ENCODE measurements at places on chromosomes 5 and 9.

- no peak for DNase-seq
Measured at GRCh38 chr5:77851176-77852067, 75.3 kb upstream of the TBCA start.

DNA sequence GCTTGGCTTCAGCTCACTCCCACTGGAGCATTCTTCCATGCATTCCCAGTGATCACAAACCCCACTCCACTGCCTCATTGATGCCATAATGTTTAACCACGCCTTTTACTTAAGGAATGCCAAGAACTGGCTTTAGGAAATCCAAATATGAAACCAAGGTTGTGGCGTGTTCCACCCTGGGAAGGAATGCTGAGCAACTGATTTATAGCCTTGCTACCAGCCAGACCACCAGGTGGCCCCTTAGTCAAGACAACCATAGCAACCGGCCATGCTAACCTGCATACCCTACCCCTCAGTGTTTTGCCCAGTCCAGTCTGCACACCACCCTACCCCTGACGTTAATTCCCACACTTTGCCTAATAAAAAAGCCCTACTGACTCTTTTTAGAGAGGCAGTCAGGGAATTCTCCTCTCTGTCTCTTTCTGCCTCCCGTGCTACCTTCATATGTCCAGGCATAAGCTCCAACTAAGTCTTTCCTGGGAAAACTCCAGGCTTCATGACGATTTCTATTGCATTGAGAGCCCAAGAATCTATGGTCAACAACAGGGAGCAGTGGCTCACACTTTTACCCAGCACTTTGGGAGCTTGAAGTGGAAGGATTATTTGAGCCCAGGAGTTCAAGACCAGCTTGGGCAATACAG, 27.0 kb upstream of the PRRC2B start:
- DNase-seq: no peak

DNA sequence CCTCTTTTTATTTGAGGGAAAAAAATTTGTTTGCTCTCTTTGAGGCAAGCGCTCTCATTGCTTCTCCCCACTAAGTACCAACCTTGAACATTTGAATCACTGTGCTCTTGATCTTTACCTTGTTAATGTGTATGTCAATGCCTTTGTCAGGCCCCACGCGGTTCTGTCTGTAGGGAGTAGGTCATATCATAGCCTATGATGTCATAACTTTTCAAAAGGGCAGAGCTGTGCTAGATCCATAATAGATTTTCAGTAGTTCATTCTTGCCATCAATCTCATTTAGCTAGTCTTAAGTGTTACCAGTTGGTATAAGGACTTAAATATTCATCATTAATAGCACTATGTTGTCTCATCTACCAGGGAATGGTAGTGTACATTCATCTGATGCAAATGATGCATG, 56.6 kb downstream of the MAST4 start:
- no peak for DNase-seq

- no peak for DNase-seq
Measured at GRCh38 chr5:179609834-179610108, 13.7 kb downstream of the HNRNPH1 start.

DNA sequence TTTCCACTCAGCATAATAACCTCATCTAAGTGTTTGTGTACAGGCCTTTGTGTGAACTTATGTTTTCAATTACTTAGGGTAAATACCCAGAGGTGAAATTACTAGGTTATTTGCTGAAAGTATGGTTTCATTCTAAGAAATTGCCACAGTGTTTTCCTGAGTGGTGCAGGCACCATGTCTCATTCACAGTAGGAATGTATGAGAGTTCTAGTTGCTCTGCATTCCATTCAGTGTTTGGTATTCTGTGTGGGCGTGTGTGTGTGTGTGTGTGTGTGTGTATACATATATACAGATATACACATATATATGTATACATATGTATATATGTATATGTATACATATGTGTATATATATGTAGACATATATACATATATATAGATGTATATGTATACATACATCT, 8.8 kb upstream of the SVEP1 start:
- DNase-seq: no peak

DNA sequence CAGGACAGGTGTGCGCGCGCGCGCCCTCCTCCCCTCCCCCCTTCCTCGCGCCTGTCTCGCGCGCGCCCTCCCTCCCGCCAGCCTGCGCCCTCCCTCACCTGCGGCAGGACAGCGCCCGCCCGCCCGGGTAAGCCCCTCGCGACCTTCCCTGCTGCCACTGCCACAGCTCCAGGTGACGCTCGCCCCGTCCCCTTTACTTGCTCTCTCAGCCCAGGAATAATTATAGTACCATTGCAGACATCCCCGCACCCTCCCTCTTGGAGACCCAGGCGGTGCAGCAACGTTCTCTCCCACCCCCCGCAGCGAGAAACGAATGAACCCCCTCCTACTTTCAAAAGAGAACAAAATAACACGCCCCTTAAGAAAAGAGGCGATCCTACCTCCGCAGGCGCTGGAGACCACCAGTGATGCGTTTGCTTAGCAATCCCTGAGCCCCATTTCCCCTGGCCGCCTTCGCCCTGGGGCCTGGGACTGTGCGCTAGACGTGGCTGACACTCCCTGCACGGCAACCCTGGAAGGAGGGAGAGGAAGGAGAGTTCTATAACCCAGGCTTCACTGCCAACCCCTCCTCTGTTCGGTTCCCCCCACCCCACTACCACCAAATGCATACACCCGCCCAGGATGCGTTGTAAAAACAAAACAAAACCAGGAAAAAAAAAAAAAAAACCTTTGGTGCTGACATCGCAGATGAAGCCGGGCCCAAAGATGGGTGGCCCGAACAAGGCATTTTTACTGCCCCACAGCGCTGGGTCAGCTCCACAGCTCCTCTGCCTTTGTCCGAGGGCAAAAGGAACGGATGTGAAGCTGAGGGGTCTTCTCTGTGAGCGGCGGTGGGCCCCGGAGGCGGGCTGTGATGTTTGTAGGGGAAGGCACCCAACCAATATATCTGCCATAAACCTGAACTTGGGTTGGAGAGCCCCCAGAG, 5.6 kb upstream of the PURA start:
- no peak for DNase-seq

- no peak for DNase-seq
Measured at GRCh38 chr5:142178651-142179050, 70.1 kb downstream of the NDFIP1 start.

GRCh38 chr9:99387431-99387830, 165.3 kb downstream of the SEC61B start:
- no peak for DNase-seq

DNA sequence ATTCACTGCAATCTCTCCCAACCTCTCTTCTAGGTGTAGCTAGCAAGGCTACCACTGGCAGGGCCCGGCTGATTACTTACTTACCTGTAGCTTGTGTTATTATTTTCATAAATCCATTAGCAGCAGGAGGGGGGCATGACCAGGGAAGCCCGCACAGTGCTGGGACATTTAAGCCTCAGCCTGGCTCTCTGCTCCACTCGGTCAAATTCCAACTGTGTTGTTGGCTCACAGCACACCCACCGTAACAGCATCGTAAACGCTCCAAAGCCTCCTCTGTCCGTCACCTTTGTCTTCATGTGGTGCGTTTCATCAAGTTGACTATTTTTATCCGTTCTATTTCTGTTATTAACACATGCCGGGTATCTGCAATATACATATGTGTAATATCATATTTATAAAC, 264.7 kb downstream of the NSG2 start:
- DNase-seq: no peak

GRCh38 chr9:70474413-70474812, 60.0 kb upstream of the KLF9 start:
- DNase-seq: no peak

GRCh38 chr5:133381041-133381440, 231.3 kb downstream of the FSTL4 start:
- DNase-seq: no peak

DNA sequence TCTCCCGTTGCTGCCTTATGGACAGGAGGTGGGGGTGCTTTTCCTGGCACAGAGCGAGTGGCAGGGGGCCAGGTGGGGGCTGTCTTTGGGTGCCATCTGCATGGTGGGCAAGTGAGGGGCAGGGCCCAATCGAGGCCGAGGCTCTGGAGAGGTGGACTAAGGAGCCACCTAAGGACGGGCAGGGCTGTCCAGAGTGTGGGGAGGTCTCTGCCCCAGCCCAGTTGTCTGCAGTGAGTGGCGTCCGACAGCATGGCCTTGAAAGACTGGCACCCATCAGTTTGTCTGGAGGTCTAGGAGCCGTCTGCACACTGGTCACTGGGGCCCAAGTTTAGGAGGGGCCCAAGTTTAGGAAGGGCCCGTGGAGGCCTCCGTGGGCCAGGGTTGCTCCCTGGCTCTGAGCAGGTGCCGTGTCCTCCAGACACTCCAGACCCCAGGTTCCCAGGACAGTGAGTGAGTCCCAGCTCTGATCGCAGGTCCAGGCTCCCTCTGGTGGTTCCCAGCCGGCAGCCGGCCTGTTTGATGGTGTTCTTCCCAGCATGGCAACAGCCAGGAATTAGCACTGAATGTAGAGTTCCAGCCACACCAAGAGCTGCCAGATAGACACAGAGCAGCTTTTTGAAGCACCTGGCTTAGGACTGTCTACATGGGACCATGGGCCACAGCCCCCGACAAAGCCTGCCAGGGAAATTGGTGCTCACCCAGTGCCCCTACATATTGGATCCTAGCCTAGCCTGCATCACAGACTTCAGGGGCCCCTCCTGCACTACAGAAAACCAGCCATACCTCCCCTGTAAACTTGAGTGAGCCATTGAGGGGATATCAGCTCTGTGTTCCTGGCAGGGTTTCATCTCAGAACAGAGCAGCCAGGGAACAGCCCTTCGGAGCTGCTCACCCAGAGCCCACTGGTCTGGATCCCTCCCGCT, 120.9 kb downstream of the WNK2 start:
- DNase-seq: peak; percentile 5

GRCh38 chr5:110594866-110595265, 131.6 kb downstream of the TMEM232 start:
- DNase-seq: no peak

DNA sequence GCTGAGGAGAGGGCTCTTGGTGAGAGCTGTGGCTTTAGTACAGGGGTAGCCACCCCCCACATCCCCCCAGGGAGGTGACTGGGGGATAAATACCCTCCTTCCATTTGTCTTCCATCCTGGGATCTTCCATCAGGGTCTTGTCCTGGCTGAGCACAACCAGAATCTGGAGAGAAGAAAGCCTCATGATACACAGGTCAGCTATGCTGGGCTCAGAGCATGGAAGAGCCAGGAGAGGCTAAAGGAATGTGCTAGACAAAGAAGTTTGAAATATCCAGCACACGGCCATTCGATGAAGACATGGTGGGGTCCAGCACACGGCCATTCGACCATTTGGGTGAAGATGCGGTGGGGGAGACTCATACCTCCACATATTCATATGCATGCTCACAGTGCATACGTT, 30.0 kb downstream of the ROPN1L start:
- no peak for DNase-seq

GRCh38 chr5:153796527-153796926, 242.2 kb downstream of the FAM114A2 start:
- no peak for DNase-seq

- DNase-seq: no peak
Measured at GRCh38 chr9:101427957-101428655, 7.5 kb downstream of the ALDOB start.

GRCh38 chr9:15377625-15378540, 44.8 kb upstream of the SNAPC3 start:
- no peak for DNase-seq

DNA sequence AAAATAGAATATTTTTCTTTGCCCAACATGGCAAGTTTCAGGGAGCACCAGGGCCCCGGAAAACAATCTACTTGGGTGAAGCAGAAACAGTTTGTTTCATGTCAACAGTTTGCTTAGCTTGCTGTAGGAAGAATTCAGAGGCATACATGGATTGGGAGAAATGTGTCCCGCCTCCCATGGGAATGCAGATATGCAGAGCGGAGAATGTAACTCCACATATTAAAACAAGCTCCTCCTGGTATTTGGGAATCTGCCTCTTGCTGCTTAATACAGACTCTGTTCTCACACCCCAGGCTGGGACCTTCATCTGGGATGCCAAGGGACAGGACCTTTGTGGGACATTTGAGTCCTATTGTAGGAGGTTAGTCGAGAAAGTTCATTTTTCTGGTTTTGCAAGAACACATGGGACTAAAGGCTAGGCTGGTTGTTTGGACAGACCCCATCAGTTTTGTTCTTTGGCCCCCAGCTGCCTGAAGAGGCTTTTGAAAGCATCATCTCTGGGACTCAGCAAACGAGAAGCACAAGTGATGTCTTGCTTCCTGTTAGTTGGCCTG, 220.5 kb upstream of the ADRA1B start:
- no peak for DNase-seq

- no peak for DNase-seq
Measured at GRCh38 chr9:4306777-4307121, 6.9 kb upstream of the GLIS3 start.

- no peak for DNase-seq
Measured at GRCh38 chr5:28580616-28581015, 1542.2 kb upstream of the CDH9 start.

DNA sequence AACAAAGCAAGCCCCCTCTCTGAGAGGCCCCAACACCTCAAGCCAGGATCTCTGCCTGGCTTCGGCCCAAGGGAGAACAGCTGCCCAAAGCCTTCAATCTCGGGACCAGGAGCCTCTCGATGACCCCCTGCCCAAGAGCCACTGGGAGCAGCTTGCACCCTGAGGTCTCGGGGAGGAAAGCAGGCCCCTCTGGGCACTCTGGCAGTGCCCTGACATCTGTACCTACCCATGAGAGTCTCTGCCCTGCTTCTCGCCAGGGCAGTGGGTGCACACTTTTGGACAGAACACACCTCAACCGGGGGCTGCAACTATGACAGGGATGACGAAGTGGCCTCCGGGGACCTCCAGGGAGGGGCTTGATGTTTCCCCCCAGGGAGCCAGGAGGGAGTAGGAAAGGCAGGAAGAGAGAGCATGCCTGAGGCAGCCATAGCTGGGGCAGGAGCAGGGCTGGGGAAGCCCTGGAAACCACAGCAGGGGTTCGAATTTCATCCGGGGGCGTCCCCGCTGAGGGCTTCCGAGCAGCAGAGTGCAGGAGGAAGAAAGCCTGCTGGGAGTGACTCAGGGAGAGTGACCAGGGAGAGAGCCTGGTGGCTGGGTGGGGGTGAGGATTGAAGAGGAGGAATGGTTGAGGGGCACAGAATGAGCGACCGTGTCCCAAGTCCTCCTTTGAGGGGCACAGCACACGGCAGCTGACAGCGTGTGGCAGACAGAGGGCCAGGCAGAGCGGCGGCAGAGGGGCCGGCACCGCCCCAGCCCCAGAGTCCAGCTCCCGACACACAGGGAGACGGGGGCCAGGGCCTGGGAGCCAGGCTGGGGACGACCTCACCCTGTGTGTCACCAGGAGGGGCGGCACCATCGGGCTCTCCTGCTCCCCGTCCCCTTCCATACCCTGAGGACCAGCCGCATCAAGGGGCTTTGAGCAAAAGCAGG, 1.8 kb downstream of the LPCAT1 start:
- DNase-seq: no peak

DNA sequence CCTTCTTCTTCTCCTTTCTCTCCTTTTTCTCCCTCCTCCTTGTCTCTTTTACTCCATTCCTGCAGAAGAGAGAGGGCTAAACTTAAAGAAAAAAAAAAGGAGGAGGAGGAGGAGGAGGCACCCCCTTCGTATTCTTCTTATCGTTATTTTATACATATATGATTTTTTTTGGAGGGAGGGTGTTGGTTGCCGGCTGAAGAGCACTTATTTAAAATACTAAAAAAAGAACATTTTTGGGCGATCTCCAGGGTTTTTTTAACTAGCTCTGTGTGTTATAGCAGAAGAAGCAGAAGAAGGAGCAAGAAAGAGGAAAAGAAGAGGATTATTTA, 381 bp downstream of the NR2F1 start:
- no peak for DNase-seq
